ENCODE measurements at places on chromosomes 12 and 14. TPM values are rescaled to one million over a fixed set of nuclear protein-coding genes. Genes with fewer than 3 reads are reported as not detected.

DNA sequence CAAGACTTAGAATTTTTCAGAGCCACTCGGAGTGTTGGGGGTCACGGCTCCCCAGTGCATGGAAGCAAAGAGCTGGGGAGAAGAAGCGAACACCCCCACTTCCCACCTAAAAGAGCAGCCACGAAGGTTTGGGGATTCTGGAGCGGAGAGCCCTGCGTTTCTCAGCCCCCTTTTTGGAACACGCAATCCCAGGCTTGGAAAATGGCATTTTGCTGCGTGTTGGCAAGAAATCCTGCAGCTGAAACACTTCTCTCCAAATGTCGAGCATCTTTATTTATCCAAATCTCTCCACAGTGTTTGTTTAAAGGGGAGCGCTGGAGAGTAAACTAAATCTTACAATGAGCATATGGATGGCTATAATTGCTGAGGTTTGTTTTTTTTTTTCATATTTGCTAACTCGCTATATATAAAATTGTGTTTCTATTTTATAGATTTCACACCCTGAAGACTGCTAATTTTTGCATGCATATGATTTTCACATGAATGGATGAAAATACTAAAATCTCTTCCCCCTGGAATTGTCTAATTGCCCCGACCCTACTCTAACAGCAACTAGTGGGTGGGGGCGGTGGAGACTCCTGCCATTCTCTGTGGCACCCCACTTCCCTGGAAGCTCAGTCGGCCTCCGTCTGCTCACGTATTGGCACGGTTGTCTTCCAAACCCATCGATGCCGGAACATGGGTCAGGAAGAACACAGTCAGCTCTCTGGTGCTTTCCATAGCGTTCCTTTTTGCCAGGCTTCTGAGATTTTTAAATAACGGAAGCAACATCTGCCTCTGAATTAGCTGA, 120.5 kb downstream of the GCH1 start:
- no peak for DNase-seq

- DNase-seq, result no peak
These were observed 333.5 kb downstream of the NAV3 start for GRCh38 chr12:78164154-78164553.

GRCh38 chr12:122004633-122005071, 17.0 kb upstream of the BCL7A start:
- no peak for DNase-seq

DNA sequence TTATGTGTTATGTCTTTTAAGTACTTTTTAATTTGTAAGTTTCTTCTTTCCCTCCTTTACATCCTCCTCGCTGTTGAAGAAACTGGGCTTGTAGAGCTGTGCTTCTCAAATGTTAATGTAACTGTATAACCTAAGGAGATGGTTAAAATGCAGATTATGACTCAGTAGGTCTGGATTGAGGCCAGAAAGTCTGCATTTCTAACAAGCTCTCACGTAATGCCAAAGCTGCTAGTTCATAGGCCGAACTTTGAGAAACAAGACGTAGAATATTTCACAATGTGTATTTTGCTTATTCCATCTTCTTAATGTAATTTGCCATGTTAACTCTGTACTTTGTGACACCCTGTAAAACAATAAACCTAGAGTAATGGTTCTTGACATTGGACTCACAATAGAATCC, 193.3 kb upstream of the SYT1 start:
- DNase-seq, result no peak

GRCh38 chr12:86550218-86551145, 294.3 kb upstream of the MGAT4C start:
- DNase-seq, result no peak

DNA sequence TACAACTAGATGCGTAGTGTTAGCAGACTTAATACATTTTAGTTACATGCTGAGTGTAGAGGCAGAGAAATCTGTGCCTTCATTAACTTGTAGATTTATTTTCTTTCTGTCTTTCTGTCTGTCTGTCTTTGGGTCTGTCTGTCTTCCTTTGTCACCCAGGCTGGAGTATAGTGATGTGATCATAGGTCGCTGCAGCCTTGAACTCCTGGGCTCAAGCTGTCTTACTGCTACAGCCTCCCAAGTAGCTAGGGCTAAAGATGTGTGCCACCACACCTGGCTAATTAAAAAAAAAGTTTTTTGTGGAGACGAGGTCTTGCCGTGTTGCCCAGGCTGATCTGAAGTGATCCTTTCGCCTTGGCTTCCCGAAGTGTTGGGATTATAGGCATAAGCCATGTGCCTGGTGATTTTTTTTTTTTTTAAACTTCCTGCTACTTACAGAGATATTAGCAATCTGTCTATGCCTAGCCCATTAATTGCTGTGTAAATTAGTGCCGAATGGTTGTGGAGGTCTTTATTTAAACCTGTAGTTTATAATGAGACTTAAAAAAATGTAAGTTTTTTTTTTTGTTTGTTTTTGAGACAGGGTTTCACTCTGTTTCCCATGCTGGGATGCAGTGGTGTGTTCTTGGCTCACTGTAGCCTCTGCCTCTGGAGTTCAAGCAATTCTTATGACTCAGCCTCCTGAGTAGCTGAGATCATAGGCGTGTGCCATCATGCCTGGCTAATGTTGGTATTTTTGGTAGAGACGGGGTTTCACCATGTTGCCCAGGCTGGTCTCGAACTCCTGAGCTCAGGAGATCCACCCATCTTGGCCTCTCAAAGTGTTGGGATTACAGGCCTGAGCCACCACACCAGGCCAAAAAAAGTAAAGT, 22.8 kb downstream of the ERC1 start:
- DNase-seq, result no peak

DNA sequence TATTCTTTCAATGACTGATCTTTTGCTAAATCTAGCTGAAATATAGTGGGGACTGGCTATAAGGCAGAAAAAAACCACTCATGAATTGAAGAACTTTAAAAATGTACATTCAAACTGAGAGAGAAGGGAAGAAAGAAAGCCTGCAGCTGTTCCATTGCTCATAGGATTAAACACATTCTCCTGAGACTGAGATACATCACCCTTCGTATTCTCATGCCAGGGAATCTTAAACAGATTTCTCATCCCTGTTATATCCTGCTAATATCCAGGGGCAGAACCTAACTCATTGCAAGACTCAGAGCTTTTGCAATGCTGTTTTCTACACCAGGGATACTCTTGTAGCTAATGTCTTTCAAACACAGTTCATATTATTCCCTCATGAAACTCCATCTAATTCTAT, 67.2 kb upstream of the ACSS3 start:
- no peak for DNase-seq

GRCh38 chr14:74882103-74882920, 596 bp downstream of the DLST start:
- DNase-seq, result no peak

DNA sequence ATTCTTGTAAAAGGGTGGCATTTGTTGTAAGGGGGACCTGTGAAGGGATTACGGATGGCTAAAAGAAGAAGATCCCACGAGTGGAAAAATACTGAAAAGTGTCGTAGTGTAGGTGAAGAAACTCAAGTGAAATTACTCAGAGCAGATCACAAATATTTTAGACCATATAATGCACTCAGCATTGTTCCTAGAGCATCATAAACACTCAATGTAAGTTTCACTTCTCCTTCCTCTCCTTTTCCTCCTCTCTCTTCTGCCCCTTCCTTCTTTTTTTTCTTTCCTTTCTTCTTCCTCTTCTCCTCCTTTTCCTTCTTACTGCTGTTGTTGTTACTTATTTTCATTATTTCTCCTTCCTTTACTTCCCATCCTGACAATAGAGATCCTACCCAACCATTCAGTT, 445.6 kb downstream of the ADAMTS20 start:
- no peak for DNase-seq

- DNase-seq, result no peak
These were observed 155.8 kb upstream of the ATP2B1 start for GRCh38 chr12:89864411-89864810.

DNA sequence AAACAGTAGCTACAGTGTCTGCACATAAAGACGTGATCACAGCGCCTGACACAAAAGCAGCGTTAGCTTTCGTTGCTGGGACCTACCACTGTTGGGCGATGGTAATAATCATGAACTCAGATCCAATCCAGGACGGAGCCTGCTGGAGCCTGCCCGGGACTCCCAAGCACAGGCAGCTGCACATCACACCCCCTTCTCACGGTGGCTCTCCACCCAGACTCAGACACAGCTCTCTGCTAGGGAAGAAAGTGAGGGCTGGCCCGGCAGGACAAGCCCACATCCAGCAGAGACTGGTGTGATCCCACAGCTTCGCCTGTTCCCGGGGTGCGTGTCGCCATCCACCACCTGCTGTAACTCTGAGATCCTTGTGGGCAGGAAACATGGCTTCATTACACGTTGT, 49.9 kb upstream of the FOXN3 start:
- no peak for DNase-seq

- no peak for DNase-seq
These were observed 79.1 kb downstream of the GRIP1 start for GRCh38 chr12:66599816-66600215.

DNA sequence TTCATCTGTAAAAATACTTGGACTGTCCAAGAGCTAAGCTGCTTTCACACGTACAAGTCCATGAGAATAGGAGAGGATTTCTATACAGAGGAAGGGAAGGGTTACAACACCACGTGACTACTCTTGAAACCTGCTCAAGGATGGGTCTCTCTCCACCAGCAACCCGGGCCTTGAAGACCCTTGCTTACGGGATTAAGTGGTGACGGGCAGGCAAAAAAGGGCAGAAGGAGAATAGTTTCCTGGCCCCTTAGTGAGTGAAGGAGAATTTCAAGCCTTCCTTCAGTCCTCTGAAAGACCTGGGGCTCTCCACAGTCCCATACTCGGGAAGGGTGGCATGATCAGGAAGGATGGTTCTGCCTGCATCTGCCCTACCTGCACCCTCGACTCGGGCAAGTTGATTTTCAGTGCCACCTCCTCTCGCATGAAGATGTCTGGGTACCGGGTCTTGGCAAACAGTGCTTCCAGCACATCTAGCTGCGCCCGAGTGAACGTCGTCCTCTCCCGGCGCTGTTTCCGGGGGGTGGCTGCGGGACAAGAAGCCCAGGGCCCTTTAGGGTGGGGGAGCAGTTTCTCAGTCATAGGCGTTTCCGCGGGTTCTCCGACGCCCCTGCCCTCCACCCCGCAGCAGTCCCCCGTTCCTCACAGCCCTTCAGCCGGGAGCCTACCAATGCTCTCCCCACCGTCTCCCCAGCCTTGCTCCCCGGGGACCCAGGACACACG, 6.3 kb downstream of the OTX2 start:
- DNase-seq, result no peak

- DNase-seq, result peak; percentile 30
These were observed at the start of gene BEGAIN for GRCh38 chr14:100587086-100587762. BEGAIN (minus strand) TSS chr14:100587417; CDS start chr14:100587290, 127 bp downstream.

- peak; percentile 10 for DNase-seq
These were observed at the start of gene RGS6 for GRCh38 chr14:71932229-71932981. RGS6 (plus strand) TSS chr14:71932429.

- no peak for DNase-seq
These were observed 420.2 kb upstream of the TBX3 start for GRCh38 chr12:115103884-115104883.

DNA sequence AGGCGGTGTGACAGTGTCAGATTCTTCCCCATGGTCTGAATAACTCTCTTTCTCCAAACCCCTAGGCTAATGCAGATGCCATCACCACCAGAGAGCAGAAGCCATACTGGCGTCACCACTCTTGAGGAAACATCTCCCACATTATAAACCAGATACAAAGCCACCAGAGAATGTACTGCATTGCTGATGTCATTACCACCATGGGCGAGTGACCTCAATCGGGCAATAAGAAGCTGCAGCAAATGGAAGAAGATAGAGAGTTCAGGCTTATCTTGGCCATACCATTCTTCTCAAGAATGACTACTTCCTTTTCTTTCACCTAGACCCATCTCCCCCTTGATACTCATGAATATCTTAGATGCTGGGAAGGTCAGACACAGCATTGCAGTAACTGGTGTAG, 1157.2 kb downstream of the TMEM121 start:
- no peak for DNase-seq

DNA sequence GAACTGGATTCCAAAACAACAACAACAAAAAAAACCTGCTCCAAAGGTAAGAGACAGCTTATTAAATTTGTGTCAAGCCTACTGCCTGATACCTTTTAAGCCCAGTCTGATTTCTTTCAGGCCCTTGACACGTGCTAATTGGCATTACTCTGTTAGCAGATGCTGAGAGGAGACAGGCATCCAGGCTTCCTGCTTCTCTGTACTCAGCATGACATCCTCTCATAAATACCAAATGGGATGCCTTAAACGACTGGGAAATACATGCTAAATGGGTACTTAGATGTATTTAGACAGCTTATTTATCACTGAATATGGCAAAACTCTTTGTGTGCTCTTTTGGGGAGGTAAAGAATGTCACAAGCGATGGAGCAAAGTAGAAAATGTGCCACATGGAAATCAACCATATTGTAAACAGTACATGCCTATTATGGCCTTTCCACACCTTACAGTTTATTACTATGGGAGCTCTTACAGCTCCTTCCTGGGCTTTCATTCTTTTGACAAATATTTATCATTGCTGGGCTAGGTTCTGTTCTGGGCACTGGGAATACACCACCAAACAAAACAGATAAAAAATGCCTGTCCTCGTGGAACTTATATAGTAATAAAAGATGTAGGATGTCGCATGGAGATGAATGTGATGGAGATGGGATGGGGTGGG, 11.5 kb upstream of the PCED1B start:
- no peak for DNase-seq

DNA sequence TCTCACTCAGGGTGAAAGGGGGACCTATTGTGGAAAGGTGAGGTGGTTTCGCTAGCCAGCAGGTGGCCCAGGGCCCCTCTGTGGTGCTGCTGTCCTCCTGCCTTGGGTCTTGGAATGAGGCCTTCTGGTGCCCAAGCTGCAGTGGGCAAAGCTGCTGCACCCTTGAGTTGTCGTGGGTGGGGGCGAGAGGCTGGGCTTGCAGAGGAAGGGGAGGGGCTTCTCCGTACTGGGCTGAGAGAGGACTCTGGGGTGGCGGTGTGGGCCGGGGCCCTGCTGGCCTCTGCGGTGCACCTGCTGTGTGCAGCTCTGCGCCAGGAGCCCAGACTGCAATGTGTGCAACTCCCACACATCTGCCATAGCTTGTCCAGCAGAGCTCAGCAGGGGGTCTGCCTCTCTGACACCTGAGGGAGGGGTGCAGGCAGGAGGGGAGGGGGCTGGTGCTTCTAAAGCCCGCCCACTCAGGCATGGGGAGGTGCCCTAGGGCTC, 145.8 kb downstream of the KIF26A start:
- DNase-seq, result no peak

DNA sequence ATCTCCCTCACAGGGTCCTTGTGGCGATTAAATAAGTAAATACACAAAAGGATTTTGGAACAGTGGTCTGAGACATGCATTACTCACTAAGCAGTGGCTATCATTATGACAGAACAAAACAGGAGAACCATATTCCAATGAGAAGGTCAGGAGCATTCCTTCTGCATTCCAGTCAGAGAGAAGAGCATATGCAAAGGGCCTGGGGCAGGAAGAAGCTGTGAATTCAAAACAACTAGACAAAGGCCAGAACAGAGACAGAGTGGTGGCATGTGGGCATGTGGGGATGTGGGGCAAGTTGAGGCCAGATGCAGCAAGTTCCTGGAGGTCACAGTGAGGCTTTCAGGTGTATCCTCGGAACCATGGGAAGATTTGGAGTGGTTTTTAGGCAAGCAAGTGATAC, 70.1 kb upstream of the VRK1 start:
- DNase-seq, result no peak

The NOXRED1 gene
- 0.23 TPM for total RNA-seq

The SMIM41 gene
- 0.16 TPM for total RNA-seq

The LRFN5 gene
- total RNA-seq, result not detected

The ZC3H10 gene
- 7.7 TPM for total RNA-seq

The KRT77 gene
- total RNA-seq, result not detected

Measured in activated T-helper 2 cell treated with anti-CD3 and anti-CD28 coated beads, Interferon-gamma antibody, Interleukin-2, Interleukin-4, amounts not matched to agents 10 μg/mL and 5 μg/mL and 100 μg/mL, durations not matched to agents 14 hours and 24 hours and 36 hours (primary cell).